D721Med (cell line): ENCODE measurements at places on chromosomes 5 and 9.
A peak's percentile ranks its signal among the peaks of the same experiment; 100 is the strongest.

DNA sequence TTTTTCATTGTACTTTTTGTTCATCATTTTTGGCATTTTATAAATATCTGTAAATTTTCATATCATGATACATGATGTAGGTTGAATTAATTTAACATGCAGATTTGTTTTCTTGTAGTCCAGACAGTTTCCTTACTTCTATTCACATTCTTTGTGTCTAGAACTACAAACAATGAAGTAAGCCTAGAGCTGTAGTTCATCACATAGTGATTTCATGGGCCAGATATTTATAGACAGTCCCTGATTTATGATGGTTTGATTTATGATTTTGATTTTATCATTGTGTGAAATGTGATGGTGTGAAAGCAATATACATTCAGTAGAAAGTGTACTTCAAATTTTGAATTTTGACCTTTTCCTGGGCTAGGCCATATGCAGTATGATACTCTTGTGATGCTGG is 139.0 kb downstream of the ARHGEF28 start:
- DNase-seq = no peak

GRCh38 chr9:20043461-20043860 is 254.6 kb upstream of the SLC24A2 start:
- DNase-seq = no peak

- DNase-seq = no peak
Observed at GRCh38 chr9:136229096-136230065, 16.2 kb downstream of the QSOX2 start.

GRCh38 chr5:119343766-119344165 is 12.1 kb upstream of the TNFAIP8 start:
- no peak for DNase-seq

DNA sequence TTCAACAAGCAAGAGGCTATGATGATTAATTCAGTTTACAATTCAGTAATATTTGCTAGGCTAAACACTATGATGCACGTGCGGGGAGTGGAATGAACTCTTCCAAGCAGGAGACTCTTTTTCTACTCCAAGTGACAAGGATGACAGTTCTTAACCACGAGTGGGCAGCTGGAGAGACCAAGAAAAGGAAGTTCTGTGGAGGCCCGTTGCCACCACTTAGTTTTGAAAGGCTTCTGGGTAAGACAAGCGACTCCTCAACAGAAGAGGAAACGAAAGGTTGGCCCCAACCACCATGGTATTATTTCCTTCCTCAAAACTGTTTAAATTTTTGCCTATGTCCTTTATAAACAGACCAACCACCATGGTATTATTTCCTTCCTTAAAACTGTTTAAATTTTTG is 2.8 kb downstream of the DCAF12 start:
- DNase-seq = no peak

GRCh38 chr5:85109616-85110015 is 724.9 kb upstream of the EDIL3 start:
- DNase-seq = no peak

- DNase-seq = no peak
Observed at GRCh38 chr9:123016631-123017030, 16.8 kb upstream of the GPR21 start.

- DNase-seq = no peak
Observed at GRCh38 chr5:177445052-177445916, 1.3 kb upstream of the PRR7 start.

DNA sequence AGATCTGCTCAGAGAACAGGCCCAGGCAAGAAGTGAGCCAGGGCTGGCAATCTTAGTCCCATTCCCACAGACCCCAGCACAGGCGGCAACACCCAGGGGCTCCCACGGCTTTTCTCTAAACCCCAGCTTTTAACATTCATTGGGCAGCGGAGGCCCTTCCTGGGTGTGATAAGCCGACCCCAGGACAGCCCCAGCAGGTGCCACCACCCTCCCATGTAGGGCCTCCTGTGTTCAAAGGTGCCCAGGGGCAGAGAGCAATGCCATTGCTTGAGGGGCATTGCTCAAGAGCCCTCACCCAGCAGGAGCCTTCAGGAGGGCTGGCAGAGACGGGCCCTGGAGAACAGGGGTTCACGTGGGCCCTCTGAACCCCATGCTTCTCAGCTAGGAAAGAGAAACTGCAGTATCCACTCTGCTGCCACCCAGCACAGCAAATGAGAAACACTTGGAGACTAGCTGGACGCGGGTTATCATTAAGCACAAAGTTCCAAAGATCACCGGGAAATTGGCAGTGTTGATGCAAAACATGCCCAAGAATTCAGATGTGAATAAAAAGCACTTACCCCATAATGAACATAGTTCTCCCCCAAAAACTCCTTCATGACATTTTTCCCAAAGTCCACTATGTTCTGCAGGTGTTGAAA is 13.9 kb downstream of the IPPK start:
- DNase-seq = no peak

- peak; percentile 76 for DNase-seq
Observed at GRCh38 chr5:134026521-134027287, 21.9 kb upstream of the VDAC1 start.

DNA sequence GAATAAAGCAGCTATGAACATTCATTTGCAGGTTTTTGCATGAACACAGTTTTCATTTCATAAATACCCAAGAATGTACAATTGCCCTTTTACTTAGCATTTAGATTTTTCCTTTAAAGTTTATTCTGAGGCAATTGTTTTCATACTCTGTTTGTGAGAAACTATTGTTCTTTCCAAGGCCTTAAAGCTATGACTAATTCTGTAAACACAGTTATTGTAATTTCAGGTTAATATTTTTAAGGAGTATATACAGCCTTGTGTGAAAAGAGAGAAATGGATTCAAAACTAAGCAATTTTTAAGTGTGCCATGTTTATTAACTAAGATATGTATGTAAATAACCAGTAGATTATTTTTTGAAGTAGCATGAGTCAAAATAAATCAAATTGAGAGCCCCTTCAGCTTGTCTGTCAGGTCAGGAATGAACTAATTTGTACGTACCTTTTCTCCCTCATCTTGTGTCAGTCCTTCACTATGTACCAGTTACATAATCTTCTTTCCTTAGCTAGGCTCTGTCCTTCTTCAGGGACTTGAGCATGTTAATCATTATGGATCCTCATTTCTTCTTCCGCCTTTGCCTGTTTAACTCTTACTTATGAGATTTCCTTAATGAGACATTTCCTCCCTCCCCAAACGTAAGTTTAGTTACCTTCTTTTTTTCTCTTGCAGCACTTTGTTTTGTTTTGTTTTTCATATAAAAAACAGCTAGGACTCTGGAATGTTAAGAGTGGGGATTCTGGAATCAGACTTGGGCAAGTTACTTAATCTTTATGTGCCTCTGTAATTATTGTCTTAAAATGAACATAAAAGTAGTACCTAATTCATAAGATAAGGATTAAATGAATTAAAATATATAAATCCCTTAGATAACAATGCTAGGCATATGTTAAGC is 63.6 kb downstream of the NIPBL start:
- no peak for DNase-seq
